ENCODE measurements at places on chromosomes 16 and 17. TPM values are rescaled to one million over a fixed set of nuclear protein-coding genes. Genes with fewer than 3 reads are reported as not detected.

Gene SRCIN1
- polyA plus RNA-seq, result 19.8 TPM

Gene MEOX1
- polyA plus RNA-seq, result not detected

- DNase-seq, result peak; percentile 59
Observed at GRCh38 chr16:79564671-79565107, 35.8 kb downstream of the MAF start.

GRCh38 chr17:61458000-61458399, 5.8 kb downstream of the TBX4 start:
- no peak for DNase-seq

DNA sequence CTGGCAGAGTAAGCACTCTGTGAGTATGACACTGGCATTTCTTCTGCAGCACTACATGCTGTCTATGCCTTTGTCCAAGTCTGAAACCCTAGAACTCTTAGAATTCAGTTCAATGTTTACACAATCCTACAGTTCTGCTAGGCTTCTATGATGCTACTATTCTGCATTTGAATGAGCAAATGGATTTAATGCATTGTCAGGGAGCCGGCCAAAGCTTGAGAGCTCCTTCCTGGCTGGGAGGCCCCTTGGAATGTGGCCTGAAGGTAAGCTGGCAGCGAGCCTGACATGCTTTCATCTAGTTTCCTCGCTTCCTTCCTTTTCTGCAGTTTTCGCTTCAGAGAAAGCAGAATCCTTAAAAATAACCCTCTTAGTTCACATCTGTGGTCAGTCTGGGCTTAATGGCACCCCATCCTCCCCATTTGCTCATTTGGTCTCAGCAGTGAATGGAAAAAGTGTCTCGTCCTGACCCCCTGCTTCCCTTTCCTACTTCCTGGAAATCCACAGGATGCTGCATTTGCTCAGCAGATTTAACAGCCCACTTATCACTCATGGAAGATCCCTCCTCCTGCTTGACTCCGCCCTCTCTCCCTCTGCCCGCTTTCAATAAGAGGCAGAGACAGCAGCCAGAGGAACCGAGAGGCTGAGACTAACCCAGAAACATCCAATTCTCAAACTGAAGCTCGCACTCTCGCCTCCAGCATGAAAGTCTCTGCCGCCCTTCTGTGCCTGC, at the start of gene CCL2:
TSS of gene CCL2 (plus strand) at position 635 of the 730 bp plus-strand sequence. CDS start at position 700, 65 bp downstream.
- no peak for DNase-seq

- DNase-seq, result no peak
Observed at GRCh38 chr16:29702269-29702668, 23.3 kb downstream of the QPRT start.

GRCh38 chr17:39629494-39629880, 2.7 kb downstream of the PPP1R1B start:
- DNase-seq, result no peak

GRCh38 chr17:47225436-47225858, 16.3 kb downstream of the MYL4 start:
- peak; percentile 45 for DNase-seq
